ENCODE measurements at places on chromosomes 5 and 9. TPM values are rescaled to one million over a fixed set of nuclear protein-coding genes. Genes with fewer than 3 reads are reported as not detected.

The DOK3 gene
- total RNA-seq, result 1.5 TPM

The SPATA31C1 gene
- total RNA-seq, result not detected

The KLF9 gene
- total RNA-seq, result 46.9 TPM

The SNX2 gene
- total RNA-seq, result 124 TPM

The ENTPD2 gene
- not detected for total RNA-seq

The MARCOL gene
- not detected for total RNA-seq

The OTP gene
- under 0.01 TPM for total RNA-seq

The FOXD1 gene
- total RNA-seq, result 17.0 TPM

GRCh38 chr9:118558026-118558425, 811.2 kb downstream of the BRINP1 start:
- DNase-seq, result no peak

DNA sequence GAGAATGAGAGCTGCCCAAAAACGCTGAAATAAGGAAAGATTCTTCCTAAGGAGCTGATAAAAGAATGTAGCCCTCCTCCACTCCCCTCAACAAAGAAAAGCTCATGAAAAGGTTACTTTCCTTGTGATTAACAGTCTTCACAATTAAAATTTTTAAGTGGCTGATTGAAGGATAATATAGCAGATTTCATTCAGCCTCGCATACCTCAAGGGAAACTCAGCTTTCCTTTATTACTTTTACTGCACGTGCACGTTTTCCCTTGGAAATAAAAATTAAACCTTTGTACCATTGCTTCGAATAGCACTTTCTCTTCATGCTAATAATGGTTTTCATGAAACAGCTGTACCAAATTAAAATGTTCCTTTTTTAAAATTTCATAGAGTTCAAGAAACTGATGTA, 234.0 kb upstream of the GRAMD2B start:
- no peak for DNase-seq

- DNase-seq, result peak; percentile 17
Observed at GRCh38 chr5:55188656-55189540, 15.9 kb upstream of the CDC20B start.

DNA sequence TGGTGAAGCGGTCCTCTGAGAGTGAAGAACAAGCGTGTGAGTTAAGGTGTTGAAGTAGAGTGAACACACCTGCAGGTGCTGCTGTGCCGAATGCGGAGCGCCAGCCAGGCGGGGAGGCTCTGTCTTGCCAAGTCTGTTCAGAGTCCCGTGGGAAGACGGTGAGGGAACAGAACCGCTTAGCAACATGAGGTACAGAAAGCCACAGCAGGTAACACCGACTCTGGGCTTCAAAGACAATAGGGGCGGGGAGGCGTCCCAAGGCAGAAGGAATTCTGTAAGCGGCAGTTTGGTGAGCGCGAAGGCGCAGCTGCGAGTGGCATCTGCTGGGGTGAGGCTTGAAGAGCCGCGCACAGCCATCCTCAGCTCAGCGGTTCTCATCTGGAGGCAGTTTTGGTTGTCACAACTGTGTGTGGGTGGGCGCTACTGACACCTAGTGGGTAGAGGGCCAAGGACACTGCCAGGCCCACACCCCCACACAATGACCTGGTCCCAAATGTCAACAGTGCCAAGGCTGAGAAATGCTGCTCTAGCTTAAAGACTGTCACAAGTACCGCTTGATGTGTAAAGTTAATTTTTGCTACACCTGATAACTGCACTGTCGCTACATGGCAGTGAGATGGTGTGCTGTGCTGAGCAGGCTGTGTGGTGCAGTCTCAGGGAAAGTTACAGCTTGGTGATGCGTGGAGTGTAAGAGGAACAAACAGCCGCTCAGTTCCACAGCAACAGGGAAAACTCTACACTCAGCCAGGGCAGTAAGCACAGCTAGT, 67.4 kb upstream of the TBC1D9B start:
- DNase-seq, result no peak

GRCh38 chr9:74496819-74497747, at the start of gene RORB:
RORB (plus strand) TSS chr9:74497335; CDS start chr9:74497977, 642 bp downstream.
- peak; percentile 92 for DNase-seq

GRCh38 chr5:54329731-54330709, 19.6 kb upstream of the ARL15 start:
- peak; percentile 75 for DNase-seq

- no peak for DNase-seq
Observed at GRCh38 chr9:82598241-82599039, 464.5 kb downstream of the RASEF start.

DNA sequence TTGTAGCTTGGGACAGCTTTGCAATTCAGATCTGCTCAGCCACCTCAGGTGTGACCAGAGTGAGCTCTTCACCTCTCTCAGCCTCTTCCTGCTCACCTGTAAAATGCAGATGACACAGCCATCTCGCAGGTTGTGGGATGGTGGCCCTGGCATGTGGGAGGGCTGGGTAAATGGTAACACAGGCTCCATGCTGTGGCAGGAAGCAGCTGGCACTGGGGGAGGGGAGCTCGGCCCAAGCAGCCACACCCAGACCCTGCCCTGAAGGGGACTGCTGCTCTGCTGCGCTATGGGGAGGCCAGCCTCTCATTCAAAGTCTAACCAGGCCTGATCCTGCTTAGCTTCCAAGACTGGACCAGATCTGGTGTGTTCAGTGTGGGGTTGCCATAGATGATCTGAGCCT, 24.1 kb downstream of the PHF2 start:
- DNase-seq, result no peak

DNA sequence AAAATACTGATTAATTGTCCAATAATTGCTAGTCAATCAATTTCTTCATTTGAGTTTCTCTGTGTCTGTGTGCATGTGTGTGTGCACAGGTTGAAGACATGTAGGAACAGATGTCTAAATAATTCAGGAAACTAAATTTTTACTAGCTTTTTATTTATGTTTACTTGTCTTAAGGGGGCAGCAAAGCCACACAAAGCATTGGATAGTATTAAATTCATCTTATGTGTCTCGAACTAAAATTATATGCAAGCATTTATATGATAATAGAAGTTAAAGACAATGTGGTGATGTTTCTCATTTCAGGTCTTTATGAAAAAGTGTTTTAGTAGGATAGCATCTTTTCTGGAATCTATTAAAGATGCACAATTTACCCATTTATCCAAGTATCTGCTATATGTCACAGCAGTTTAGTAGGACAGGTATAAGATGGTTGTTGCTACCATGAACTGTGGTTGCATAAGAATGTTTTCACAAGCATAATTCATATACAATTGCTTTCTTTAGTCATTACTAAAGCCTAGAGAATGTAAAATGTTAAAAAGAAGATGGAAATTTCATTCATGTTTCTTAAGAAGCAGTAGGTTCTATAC, 784.6 kb upstream of the NUDT12 start:
- DNase-seq, result no peak

GRCh38 chr5:152140347-152140746, 215.7 kb upstream of the GLRA1 start:
- DNase-seq, result no peak

GRCh38 chr5:80655231-80655774, 520 bp upstream of the DHFR start:
- peak; percentile 72 for DNase-seq

- DNase-seq, result no peak
Observed at GRCh38 chr5:157944938-157945337, 86.0 kb upstream of the CLINT1 start.

GRCh38 chr5:148831590-148832565, 5.5 kb downstream of the ADRB2 start:
- DNase-seq, result no peak

DNA sequence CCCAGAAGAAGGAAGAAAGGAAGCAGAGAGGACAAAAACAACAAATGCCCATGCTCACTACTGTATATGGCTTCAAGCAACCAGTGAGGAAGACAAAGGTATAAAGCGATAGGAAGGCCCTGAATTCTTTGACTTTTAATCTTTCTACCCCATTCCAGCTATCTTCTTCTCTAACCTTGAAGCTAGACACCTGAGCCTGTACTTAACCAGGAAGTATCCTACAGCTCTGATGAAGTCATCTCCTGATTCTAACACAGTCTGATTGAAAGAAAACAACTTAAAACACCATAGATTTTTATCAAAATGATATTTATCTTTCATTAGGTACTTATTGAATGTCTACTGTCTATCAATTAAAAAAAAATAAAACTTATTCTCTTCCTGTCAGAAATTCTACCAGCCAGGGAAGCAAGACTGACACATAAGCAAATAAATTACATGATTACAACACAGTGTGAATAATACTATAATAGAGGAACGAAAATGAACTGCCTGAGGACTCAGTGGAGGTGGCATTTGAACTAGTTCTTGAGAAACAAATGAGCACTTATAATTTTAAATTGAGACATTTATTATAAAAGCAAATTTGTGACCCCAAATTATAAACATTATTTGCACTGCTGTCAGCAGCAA, 123.3 kb upstream of the ELL2 start:
- no peak for DNase-seq

DNA sequence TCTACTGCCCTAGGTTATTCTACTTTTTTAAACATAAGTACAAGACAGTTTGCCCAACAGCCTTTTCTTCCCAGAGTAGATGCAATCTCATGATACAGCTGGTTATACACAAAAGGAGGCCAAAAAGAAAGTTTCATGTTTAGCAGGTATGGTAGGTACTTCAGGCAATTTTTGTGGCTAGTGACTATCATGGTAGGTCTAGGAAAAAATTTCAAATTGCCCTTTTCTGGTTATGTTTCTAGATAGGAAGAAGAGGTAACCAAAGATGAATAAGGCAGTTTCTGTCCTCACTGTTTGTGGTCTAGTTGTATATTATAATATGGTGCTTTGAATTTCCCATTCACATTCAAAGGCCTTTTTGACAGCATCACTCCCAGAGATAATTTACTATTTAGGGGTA, 19.7 kb downstream of the MEGF9 start:
- no peak for DNase-seq

DNA sequence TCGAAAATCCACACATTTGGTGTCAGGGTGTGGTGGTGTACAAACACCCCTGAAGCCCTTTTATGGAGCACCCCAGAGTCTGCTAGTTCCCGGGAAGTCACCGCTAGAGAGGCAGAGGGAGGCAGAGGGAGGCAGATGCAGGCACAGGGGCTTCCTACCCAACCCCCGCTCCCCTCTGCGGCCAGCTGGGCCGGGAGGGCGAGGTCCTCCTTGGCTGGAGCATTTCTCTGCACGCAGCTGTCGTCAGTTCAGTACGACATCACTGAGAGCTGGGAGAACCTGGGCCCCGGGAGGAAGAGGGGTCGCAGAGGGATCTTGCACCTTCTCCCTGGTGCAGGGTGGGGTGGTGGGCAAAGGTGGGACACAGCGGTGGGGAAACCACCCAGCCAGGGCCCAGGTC, 15.8 kb upstream of the UBAC1 start:
- no peak for DNase-seq

DNA sequence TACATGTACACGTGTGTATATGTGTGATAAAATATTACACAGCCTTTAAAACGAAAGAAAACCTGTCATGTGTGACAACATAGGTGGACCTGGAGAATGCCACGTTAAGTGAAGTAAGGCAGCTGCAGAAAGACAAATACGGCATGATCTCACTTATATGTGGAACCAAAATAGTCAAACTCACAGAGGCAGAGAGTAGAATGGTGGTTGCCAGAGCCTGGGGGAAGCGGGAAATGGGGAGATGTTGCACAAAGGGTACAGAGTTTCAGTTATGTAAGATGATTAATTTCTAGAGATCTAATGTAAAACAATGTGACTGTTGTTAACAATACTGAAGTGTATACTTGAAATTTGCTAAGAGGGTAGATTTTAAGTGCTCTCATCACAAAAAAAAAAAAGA, 34.8 kb downstream of the ADAMTS12 start:
- DNase-seq, result no peak

DNA sequence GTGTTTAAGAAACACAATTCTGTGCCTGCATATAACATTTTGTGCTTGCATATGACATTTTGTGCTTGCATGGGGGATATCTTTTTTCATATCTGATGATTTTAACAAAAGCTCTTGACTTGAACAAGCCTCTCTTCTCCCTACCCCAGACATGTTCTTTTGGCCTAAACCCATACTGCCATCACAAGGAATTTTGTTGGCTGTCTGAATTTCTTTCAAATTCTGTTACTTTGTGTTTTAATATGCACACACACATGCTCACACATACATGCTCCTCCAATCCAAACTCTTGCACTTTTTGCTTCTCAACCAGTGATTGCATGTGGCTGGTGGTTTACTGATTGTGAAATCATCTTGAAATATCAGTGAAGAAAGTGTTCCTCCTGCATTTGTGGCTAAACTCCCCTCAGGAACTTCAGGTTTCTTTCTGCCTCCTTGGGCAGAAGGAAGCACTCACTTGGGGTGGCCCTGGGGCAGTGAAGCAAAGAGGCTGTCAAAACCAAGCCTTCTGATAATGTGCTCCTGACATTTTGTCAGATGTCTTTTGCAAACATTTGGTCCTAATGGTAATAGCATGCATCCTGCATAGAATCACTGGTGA, 377.2 kb upstream of the KLF4 start:
- DNase-seq, result no peak

DNA sequence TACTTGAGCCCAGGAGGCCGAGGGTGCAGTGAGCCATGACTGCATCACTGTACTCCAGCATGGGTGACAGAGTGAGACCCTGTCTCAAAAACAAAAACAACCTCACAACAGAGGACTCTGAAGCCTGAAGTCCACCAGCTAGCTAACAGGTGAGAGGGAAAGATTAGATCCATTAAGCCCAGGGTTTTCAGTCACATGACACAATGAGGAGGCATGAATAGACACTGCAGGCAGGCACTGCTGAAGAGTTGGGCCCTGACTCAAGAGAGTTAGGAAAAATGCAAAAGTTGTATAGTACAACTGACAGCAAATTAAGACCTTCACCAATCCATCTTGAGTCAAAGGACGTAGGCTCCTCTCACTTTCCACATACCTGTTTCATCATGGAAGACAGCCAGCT, 64.9 kb downstream of the IARS1 start:
- no peak for DNase-seq

- no peak for DNase-seq
Observed at GRCh38 chr9:135963338-135963737, 2.2 kb upstream of the UBAC1 start.

GRCh38 chr5:166713295-166713694, 1578.2 kb upstream of the WWC1 start:
- DNase-seq, result peak; percentile 6

- DNase-seq, result no peak
Observed at GRCh38 chr9:23682891-23683431, 143.1 kb downstream of the ELAVL2 start.

DNA sequence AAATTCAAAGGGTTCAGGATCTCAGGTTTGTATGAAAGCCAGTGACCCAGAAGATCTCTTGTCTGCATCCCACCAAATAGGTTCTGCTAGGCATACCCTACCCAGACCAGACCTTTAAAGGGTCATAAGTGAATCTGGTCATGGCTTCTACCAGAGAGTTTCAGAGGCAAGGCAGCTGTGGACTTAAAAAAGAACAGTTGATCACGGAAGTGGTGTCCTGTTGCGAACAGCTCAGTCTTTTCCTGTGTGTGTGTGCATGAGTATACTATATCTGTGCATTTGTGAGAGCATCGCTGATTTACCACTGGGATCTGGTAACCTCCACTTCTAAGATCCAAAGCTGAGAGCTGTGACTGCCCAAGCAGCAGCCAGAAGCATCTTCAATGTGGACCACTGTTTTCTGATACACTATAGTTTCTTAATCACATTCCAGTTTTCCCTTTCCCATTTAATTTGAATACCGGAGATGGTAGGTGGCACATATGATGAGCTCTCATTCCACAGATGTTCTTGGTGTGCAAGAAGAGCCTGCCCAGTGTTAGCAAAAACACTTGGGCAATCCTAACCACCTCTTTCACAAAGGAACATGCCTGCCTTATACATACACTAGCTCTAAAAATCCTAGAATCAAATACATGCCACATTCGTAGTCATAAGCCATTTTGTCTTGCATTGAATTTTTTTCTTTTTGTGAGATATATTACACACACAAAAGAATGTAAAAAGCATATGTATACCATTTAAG, 36.2 kb upstream of the OR2S2 start:
- no peak for DNase-seq
